ENCODE measurements at places on chromosomes 2 and 18.

- peak; percentile 88 for DNase-seq
Measured at GRCh38 chr2:176461098-176461808, 192.0 kb downstream of the MTX2 start.

GRCh38 chr2:172428832-172429210 lies 1.4 kb downstream of the ITGA6 start:
- DNase-seq = no peak

DNA sequence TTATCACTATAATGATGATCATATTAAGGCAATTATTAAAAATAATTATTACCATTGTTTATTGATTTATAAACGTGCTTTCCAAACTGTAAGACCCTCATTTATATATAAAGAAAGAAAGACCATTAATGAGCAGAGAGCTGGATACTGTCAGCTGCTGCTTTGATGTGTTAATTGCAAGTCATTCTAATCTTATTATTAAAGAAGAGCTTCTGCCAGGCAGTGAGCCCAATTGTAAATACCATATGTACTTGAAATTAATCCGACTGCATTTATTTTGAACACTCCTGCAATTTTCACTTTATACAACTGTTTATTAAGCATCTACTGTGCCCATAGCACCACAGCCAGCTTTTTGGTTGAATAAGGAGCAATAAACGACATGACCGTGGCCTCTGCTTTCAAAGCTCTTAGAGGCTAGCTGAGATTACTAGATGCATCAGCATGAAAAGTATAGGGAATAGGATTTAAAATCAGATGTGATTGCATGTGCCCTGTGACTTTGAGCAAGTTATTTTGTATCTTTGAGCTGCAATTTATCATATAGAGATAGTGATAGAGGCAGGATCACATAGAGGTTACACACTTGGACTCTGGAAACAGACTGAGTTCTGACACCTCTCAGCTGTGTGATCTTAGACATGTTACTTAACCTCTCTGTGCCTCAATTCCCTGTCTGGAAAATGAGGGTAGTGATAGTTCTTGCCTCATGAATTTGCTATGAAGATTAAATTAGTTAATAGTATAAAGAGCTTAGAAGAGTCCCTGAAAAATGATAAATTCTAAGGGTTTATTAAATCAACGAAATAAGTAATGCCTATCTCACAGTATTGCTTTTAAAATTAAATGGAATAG lies 83.4 kb downstream of the MYCN start:
- no peak for DNase-seq

DNA sequence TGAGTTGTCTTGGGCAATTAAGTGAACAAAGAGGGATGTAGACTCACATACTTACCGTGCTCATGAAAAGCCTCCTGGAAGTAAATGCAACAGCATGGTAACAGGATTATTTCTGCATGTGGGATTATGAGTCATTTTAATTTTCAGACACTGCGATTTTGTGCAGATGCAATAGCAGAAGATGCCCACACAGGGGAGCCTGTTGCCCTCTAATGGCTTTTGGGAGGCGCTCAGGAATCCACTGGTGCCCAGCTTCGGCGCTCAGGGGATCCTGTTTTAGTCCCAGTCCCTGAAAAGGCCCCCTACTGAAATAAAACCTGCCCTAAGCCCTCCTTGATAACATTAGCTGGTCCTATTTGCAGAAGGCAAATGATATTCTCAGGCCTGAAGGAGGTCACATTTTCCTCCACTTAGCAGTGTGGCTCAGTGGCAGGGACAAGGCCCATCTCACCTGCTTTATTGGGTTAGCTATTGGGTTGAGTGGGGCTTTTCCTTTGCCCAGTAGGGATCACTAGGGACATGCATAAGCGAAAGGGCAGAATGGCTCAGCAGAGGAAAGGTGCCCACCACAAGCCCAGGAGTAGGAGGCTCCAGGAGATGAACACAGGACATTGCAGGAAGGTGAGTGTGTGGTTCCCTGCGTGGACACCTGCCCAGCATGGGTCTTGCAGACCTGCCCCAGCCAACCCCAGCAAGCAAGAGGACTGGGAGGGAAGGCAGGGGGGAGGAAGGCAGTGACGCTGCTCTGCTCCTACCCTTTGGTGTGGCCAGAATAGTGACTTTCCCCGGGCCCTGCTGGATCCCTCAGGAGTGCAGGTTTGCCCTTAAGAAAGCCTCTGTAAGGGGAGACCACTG lies 26.5 kb upstream of the KCNS3 start:
- peak; percentile 72 for DNase-seq

DNA sequence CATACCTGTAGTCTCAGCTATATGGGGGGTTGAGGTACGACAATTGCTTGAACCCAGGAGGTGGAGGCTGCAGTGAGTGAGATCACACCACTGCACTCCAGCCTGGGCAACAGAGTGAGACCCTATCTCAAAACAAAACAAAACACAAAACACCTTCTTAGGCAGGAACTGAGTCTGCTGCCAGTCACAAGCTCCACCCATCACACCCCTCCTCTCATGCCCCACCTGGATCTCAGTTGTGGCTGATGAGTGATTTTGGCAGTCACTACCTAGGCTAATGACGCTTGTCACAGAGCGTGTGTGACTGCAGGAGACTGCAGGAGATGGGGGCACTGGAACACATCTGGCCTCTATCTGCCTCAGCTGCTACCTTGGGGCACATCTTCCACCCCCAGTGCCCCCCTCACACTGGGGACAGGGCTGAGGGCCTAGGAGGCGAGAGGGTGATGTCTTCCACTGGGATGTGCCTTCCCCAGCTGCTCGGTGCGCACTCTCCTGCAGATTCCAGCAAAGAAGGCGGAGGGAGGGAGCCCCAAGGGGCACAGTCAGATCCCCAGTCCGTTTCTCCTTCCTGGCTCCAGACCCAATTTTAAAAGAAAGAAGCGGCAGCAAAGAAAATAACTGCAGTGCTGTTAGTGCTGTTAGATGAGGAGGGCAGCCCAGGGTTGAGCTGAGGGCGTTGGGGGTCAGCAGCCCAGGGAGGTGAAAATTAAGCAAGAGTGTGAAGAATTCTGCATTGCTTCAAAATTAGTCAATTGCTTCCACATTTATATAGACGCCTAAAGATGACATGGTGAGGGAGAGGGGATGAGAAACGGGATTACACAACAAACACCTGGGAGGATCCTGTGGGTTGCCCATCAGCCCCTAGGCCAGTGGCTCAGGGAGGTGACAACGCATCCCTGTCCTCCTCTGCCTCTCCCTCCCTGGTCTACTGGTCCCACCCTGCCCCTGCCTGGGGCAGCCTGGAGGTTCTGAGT lies 143.6 kb upstream of the HAAO start:
- no peak for DNase-seq

GRCh38 chr2:226030369-226030768 lies 630.9 kb downstream of the NYAP2 start:
- DNase-seq = no peak

GRCh38 chr2:239393941-239394340 lies 6.9 kb downstream of the HDAC4 start:
- DNase-seq = peak; percentile 61

DNA sequence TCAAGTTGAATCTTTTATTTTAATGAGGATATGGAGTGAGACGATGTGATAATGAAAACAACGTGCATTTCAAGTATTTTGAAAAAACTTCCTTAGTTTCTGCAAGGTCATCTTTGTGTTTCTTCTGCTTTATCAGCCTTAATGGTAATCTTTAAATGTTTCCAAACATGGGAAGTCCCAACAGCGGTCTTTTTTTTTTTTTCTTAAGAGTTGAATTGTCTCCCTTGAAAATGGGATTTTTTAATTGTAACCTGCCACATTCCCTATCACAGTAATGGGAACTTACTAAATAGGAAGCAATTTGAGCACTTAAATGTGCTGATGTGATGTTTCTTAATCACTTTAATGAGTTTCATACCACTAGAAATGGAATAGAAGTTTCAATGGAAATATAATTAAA lies 45.8 kb downstream of the ATIC start:
- no peak for DNase-seq

DNA sequence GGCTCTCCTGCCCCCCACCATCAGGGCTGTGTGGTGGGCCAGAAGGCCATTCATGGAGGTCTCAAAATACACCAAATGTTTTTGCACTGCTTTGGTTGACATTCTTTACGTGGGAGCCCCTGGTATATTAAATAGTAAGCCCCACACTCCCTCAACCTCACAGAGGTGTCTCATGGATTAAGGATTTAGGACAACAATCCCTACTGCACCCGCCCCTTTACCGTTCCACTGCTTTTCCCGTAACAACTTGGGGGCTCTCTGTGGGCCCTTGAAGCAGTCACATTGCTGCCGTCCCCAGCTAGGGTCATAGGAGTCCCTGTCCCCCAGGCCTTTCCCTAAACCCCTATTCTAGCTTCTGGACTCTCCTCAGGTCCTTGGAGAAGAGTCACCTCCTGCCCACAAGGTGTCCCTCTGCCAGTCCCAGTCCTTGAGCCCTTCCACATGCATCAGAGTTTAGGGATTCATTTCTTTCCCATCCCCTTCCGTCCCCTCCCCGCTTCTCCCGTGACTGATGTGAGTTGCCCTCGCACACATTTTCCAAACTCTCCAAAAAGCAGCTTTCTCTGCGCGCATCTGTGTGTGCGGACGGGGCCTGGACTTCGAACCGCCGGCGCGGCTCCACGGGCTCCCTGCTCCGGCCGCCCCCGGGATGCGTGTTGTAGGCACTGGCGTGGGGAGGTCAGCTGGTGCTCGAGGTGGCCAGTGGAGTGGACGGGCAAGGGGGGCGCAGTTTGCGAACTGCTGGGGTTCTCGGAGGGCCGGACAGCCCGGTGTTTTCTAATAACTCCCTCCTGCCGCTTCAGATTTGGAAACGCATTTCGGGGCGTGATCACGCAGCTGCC lies 84.8 kb downstream of the LYPD1 start:
- DNase-seq = no peak

GRCh38 chr18:65526099-65526498 lies 224.7 kb upstream of the CDH7 start:
- DNase-seq = no peak

- peak; percentile 93 for DNase-seq
Measured at GRCh38 chr2:70111752-70112591, 24.7 kb downstream of the PCBP1 start.

DNA sequence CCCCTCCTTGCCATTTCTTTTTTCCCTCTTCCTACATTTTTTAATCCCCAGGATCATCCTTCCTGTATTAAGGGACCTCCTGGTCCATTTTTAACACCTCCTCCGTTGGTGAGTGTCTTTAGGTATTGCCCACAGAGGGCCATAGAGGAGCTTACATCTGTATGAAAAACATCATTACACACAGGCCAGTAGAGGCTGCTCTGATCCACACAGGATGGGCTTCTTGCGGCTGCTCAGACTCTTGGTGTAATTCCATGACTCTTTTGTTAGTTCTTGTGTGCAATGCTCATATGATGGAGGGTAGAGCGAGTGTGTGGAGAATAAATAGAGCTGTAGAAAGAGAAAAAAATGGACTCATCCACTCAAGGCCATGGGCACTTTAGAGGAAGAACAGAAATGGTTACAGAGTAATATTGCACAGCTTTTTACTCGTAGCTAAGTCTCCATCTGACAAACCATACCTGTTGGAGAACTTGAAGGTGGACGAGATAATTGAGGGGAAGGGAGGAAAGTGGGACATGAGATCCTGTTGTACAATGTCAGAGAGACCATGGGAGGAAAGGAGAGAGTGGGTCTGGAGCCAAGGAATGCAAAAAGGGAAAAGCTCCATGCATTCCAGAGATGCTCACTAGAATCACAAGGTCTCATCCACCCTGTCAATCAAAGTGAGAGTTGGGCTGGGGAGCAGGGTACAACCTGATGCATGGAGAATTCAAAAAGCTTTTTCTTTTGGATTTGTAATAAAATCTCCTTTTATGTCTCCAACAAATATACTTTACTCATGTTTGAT lies 129.7 kb upstream of the TNP1 start:
- DNase-seq = peak; percentile 47

DNA sequence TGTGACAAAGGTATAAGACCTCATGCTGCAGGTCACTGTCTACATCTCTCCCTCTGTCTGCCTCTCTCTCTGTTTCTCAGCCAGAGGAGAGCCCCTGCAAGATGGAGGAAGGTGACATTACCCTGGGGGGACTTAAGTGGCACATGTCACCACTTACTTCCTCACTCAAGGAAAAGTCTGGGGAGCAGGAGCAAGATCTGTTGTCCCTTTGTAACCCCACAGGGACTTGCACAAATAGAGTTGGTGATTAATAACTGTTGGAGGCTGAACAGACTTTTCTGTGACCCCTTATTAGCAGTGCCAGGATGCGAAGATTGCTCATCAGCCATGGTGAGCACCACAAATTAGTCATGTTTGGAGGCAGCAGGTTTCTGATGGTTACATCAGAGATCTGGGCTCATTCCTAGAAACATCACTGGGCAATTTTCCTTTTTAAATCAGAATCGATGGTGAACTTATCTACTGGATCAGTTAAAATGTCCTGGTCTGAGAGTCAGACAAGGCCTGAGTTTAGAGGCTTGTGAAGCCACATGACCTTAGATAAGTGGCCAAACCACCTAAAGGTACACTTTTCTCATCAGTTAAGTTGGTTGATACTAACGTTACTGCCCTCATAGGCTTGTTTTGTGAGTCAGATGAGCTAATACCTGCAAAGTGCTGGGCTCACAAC lies 81.2 kb upstream of the LTBP1 start:
- DNase-seq = peak; percentile 99

GRCh38 chr2:212337486-212338343 lies 200.9 kb downstream of the ERBB4 start:
- DNase-seq = no peak

DNA sequence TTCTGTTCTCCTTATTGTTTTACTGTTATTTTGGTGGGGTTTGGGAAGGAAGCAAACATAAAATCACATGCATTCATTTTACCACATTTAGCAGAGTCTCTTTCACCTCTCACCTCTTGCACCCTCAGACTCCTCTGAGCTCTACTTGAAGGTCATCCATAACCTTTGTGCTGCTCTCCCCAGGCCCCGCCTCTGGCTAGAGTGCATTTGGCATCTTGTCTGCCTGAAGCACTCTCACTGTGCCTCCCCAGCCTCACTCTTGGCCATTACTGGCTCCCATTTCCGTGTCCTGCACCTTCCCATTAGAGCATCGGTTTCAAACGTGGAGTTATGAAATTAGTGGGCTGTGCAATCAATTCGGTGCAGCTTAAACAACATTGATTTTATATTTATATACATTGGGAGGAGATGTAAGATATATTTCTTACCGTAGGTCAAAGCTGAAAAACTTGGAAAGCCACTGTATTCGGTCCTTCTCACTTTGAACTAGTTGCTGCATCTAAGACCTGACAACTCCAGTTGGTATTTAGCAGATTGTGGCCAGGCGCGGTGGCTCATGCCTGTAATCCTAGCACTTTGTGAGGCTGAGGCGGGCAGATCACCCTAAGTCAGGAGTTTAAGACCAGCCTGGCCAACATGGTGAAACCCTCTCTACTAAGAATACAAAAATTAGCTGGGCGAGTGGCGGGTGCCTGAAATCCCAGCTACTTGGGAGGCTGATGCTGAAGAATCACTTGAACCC lies 6.9 kb upstream of the ZFAND2B start:
- no peak for DNase-seq

DNA sequence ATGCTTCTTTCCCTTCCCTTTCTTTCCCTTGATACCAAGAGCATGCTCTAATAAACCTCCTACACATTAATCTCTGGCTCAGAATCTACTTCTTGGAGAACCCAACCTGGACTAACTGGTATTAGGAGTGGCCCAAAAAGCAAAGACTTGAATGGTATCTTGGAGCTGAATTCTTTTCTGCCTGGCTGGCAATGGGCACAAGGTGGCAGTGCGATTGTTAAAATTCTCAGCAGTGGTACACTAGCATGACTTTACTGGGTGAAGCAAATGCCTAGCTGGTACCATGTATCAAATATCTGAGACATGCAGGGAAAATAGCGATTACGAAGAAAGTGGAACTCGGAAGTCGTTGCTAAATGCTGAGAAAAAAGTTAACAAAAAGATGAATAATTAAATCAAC lies 376.1 kb downstream of the XIRP2 start:
- peak; percentile 0 for DNase-seq
